Stimulated activated CD4-positive, alpha-beta T cell treated with anti-CD3 and anti-CD28 coated beads, Interleukin-1b, Interleukin-23, amount 100 ng/mL, for 1 hour (primary cell): ENCODE measurements at places on chromosomes 11 and 22.

GRCh38 chr11:45890886-45891550 lies 5.6 kb downstream of the MAPK8IP1 start:
- no peak for DNase-seq

GRCh38 chr11:68839911-68840641 lies 1.6 kb downstream of the CPT1A start:
- DNase-seq, result no peak

GRCh38 chr11:66373265-66373664 lies 1.7 kb upstream of the SLC29A2 start:
- no peak for DNase-seq

- DNase-seq, result no peak
Observed at GRCh38 chr22:31532060-31532459, 35.7 kb downstream of the SFI1 start.

- DNase-seq, result no peak
Observed at GRCh38 chr11:3807909-3808860, at the start of gene PGAP2. PGAP2 (plus strand) TSS chr11:3808560; CDS start chr11:3811260, 2,700 bp downstream.

- DNase-seq, result no peak
Observed at GRCh38 chr11:20278727-20279126, 84.8 kb upstream of the HTATIP2 start.
